Esophagus mucosa (tissue), 1 donor: ENCODE measurements at places on chromosomes 12 and 14.

GRCh38 chr12:64895526-64895925, 71.1 kb downstream of the TBC1D30 start:
- ATAC-seq: no peak

- no peak for ATAC-seq
Observed at GRCh38 chr12:81081726-81082125, 3.8 kb downstream of the ACSS3 start.

- ATAC-seq: no peak
Observed at GRCh38 chr12:19946550-19946949, 421.8 kb upstream of the PDE3A start.

DNA sequence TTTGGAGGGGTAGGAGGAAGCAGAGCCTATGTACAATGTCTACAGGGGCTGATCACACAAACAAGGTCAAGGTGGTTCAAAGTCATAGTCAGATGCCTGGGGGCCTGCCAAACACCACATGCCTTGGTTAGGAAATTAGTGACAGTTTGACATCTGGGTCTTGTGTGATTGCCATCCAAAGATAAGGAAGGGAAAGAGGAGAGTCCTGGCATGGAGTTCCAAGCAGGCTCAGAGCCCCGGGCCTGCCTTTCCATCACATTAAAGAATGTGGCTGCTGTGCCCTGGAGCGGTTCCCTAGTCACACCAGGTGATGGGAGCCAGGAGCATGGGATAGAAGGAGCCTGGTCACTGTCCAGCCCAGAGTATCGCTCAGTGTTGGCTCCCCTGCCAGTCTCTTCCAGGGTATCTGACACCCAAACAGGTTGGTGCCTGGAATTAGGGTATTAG, 53.6 kb upstream of the BCL2L14 start:
- no peak for ATAC-seq

- ATAC-seq: no peak
Observed at GRCh38 chr14:42441615-42442014, 834.9 kb downstream of the LRFN5 start.

GRCh38 chr14:55065411-55065810, 14.0 kb downstream of the MAPK1IP1L start:
- no peak for ATAC-seq

- ATAC-seq: no peak
Observed at GRCh38 chr12:67509666-67510386, 138.7 kb upstream of the DYRK2 start.

DNA sequence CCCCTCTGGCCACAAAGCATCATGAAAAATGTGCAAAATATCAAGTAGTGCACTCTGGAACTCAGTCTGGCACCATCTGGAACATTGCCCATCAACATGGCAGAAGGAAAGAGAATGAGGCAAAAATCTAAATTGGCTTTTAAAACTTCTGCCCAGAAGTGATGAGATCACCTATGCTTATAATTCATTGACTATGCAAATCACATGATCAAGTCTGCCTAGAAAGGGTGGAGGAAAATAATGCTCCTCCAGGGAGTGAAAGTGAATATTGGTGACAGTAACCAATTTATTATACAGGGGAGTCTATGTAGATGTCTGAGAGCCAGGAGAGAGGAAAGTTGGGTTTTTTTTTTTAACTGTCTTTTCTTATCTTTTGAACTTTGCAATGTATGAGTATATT, 73.3 kb upstream of the HIF1A start:
- ATAC-seq: no peak

DNA sequence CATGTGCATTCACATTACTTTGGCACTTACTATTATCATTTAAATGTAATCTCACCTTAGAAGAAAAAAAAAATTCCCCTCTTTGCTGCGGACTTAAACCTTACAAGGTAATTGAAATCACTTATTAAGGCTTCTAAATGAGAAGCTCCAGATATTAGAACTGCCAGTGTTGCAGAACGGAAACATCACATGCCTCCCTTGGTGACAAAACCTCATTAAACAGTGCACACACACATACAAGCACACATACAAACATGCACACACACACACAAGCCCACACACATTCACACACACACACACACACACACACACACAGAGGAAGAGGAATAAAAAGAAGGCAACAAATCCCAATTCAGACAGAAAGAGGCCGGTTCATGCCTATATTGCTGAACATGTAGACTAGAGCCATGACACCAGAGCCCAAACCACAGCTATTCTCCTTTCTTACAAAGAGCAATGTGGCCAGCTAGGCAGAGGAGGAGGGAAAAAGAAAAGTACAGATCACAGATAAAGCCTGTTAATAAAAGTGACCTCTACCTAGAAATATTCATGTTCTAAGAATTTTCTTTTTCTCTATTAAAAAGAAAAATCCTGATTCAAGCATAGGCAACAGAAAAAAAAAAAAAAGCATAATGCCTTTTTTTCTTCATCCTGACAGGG, 405.2 kb upstream of the FLRT2 start:
- no peak for ATAC-seq

- ATAC-seq: no peak
Observed at GRCh38 chr14:38003746-38004609, 203.7 kb upstream of the SSTR1 start.

- peak; percentile 67 for ATAC-seq
Observed at GRCh38 chr12:101165319-101165718, 44.7 kb downstream of the SLC5A8 start.

DNA sequence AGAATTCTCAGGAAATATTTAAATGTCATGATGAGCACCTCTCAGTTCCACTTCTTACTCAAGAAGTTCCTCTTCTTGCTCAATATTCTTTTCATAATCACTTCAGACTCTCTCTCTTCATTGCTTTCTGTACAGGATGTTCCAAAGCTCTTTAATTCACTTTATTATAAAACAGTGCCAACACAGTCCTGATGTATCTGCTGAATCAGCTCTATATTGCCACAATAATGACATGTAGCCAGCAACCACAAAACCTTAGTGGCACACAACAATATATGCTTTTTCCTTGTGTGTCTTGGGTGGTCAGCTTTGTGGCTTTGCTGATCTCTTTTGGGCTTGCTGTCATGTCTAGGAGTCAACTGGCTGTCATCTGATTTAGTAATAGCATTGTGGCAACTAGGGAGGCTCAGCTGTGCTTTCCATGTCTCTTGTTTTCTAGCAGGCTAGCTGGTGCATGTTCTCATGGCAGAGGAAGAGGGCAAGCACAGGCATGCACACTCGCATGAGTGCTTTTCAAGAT, 52.8 kb upstream of the SLC2A13 start:
- ATAC-seq: peak; percentile 96

DNA sequence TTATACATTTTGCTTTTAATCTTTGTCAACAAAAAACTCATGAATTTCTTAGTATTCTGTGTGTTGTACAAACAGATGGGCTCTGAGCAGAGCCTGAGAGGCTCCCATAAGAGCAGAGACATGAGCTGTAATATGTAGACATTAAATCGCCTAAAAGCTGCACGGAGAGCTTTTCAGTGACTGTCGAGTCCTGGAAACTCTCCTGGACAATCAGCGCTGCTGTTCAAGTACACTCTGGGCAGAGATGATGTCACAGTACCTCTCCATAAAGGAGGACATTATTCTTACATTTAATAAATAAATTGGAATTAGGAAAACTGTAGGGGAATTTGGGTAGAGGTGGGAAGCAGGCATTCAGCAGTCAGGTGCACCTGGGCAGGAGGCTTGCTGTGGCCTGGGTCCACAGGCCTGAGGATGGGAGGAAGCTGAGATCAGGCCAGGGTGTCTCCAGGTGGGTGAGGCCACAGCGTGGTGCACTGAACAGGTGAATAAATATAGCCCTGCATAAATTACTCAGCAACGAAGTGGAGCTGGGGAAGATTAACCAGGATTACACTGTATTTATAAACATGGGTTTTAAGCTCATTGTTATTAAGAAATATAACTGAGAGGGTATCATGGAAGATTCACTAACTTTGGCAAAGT, 13.3 kb upstream of the TCL1A start:
- no peak for ATAC-seq

DNA sequence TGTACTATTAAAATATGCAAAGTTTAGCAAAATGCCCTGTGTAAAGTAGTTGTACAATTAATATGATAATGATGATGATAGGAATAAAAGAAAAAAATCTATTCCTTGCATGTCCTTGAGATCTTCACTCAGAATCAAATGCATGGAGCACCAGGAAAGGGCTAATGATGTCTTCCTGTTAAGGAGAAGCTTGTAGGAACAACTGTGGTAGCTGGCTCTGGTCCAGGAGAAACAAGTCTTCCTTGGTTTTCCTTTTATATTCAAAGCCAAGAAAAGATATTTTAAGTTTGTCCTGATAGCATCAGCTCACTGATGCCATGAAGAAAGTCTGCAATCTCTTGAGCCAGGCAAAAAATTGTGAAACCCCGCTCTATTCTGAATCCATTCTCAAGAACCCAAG, 138.9 kb downstream of the PIK3C2G start:
- ATAC-seq: no peak
